ENCODE measurements at places on chromosomes 13 and 19.

DNA sequence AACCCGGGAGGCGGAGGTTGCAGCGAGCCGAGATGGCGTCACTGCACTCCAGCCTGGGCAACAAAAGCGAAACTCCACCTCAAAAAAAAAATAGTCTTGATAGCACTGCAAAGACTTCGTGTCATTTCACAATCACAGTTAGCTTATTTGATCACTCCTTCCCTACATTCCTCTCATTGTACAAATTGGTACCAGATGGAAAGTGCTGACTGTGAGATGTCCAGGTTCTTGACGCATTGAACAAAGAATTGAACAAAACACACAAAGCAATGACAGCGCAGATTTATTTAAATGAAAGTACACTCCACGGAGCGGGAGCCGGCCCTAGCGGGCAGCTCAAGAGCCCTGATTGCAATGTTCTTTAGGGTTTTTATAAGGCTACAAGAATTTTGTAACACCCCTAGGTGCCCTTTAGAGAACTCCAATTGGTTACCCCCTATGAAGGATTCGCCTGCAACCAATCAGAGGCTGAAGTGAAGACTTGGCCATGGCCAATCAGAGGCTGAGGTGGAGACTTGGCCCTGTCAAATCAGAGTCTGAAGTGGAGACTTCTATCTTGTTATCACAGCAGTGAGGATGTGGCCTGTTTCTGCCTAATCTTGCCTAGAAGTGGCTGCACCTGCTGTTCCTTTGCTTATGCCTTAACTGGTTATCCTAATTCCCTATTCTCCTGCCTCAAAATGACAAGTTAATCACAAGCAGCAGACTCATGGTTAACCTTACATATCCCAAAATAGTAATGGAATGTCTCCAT is 16.7 kb downstream of the ZNF556 start:
- no peak for DNase-seq

GRCh38 chr19:3039125-3039524 is 10.0 kb upstream of the TLE2 start:
- no peak for DNase-seq

GRCh38 chr13:48879432-48879831 is 96.3 kb upstream of the FNDC3A start:
- DNase-seq, result no peak

DNA sequence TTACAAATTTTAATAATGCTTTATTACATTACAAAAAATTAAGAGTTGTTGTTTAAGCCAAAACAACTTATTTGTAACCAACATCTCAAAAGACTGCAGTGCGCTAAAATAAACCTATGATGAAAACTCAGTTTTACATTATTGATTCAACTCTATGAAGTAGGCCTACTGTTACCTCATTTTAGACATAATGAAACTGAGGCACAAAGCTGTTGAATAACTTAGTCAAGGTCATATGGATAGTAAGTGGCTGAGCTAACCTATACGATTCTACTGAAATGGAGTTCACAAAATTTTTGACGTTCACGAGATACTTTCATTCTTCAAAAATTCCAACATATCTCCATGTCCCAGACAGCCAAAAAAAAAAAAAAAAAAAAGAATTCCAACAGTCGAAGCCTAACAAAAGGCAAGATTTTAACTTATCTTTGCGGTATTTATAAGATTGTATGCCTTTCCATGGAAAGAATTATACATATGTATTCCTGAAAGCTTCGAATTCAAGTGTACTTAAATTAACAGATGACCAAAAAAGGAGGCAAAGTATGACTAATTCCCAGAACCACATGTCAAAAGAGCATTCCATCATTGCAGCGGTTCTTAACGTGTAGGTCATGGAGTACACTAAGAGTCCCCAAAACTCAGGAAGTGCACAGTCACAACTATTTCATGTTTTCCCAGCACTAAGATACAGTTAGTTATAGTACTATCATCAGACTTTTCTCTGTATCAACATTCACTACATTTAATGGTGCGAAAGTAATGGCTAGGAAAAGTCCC is 69.4 kb downstream of the PSPC1 start:
- DNase-seq, result peak; percentile 58

GRCh38 chr19:46451352-46451751 is 20.0 kb downstream of the PNMA8A start:
- DNase-seq, result no peak

DNA sequence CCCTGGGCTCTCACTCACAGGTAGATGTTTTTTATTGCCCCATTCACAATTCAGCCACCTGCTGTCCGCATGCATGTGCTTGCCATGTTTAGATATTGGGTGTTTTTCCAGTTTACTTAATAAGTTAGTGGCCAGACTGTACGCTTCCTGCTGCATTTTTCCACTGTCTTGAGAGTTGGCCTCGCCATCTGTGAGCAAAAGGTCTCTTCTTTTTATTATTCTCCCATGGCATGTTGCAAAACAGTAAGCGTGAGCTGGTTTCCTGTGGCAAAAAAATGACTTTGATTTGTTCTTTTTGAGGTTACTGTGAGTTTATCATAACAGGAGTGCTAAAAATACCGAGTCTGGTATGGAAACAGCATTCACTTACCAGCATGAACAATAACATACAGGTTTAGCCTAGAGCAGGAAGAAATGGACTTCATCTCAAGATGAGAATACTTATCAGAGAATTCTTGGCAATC is 46.0 kb downstream of the SAE1 start:
- peak; percentile 53 for DNase-seq

DNA sequence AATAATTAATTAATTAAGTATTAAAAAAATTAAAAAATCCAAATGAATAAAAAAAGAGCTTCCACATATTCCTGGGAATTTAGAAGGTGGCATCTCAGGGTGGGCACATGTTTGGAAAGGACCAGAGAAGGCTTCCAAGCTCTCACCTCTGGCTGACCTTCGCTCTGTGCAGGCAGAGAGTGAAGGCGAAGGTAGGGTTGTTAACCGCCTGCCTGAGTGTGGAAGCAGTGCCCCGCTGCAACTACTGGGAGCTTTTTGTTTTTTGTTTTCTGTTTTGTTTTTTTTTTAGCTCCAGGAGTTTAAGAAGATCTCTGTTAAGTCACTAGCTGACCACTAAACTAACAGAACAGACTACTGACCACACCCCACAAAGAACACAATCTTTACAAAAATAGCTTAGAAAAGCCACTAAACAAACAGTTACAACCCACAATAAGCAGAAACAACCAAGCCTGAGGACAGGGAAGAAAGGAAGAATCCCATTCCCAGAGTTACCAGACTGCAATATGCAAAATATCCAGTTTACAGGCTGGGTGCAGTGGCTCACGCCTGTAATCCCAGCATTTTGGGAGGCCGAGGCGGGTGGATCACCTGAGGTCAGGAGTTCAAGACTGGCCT is 11.4 kb downstream of the ZNF541 start:
- DNase-seq, result no peak

- no peak for DNase-seq
These were observed 67.2 kb upstream of the ZNF527 start for GRCh38 chr19:37303591-37304171.

- DNase-seq, result no peak
These were observed 118.8 kb downstream of the VWA8 start for GRCh38 chr13:41842036-41842620.

DNA sequence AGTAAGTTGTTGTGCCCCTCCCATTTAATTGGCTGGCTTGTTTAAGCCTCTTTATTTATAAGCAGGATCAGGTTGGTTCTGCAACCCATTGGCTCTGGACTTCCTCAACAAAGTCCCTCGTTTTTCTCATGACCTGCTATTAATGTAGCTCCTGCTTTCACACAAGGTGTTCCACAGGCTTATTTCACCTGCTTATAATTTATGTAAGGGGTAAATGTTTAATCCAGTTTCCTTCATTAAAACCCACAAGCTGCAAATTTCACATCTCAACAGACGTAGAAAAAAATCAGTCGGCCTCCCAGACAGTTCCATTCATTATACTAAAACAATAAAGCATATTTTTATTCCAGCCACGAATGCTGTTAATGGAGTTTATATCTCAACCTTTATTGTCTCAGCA is 86.1 kb downstream of the TBC1D4 start:
- DNase-seq, result no peak

DNA sequence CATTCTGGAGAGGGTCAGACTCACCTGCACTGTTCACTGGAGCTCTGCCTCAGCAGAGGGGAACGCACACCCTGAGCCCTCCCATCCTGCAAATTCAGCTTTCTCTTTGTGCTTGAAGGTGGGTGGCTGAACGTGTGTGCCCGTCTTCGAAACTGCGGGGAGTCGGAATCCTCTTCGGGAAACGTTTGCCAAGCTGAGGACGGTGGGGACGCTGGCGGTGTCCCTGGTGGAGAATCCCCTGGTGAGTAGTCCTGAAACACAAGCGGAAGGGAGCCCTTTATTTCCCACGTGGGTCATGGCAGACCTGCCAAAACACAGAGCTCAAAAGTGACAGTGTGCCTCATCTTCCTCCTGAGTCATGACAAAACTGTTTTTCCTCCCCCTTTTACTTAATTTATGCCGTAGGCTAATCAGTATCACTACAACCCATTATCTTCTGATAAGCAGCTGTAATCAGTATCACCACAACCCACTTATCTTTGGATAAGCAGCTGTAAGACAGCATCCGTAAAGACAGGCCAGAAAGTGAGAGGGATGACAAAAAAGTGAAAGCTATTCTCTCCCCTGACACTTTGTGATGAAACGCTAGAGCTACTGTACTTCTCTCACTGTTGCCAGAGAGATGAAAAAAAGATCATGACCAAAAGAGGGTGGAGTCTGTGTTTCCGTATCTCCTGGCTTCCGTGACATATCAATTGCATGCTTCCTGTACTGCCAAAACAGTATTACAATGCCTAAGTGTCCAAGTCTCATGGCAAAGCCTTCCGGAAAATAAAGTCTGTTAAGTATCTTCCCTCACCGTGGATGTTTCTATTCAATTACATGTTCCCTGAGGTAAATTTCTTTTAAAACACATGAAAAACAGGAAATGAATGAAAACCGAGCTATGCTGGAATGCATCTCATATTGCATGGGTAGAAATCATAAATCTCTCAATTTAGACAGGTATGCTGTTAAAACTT is 155.5 kb downstream of the TBC1D4 start:
- DNase-seq, result peak; percentile 53
